Gastroesophageal sphincter (tissue), 4 donors: ENCODE measurements at places on chromosomes 2 and 18. TPM values are rescaled to one million over a fixed set of nuclear protein-coding genes. Genes with fewer than 3 reads are reported as not detected.

The ELOA2 gene
- total RNA-seq: not detected

The PLB1 gene
- total RNA-seq: 14.5 TPM

The DOK6 gene
- 3.4 TPM for total RNA-seq

The MSGN1 gene
- total RNA-seq: not detected

The RGPD3 gene
- 1.1 TPM for total RNA-seq

The ALLC gene
- total RNA-seq: not detected

The TMEM247 gene
- total RNA-seq: not detected

The ANKRD30BL gene
- total RNA-seq: not detected

The CPO gene
- 1.9 TPM for total RNA-seq

The TXNDC2 gene
- total RNA-seq: not detected

The GKN1 gene
- not detected for total RNA-seq

The GNLY gene
- total RNA-seq: not detected

The PAX8 gene
- not detected for total RNA-seq

The IGFBP2 gene
- 449 TPM for total RNA-seq

The DPYSL5 gene
- not detected for total RNA-seq

DNA sequence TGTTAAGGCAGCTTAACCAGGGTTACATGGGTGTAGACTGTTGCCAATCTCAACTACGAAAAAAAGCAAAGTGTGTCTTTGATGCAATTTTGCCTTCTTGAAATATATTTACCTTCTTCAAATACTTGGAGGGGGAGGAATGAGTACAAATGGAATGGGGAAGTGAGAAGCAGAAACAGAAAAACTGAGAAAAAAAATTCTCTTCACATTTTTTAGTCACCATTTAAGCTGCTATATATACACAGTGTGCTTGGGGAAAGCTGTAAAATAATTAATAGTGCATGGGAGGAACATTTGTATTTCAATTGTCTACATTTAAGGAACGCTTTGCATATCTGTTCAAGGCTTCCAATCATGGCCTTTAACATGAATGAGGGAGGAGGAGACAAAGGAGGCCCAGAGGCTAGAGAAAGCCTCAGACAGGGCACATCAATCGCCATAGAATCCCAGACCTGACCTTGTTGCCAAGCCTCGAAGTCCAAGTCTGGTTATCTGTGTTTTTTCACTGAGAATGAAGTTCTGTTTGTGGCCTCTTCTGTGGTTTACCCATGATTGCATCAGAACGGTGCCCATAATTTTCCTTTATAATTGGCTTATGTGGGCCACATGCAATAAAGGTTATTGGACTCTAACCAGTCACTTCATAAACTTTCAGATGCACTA lies 158.6 kb downstream of the PIK3C3 start:
- ATAC-seq: no peak

DNA sequence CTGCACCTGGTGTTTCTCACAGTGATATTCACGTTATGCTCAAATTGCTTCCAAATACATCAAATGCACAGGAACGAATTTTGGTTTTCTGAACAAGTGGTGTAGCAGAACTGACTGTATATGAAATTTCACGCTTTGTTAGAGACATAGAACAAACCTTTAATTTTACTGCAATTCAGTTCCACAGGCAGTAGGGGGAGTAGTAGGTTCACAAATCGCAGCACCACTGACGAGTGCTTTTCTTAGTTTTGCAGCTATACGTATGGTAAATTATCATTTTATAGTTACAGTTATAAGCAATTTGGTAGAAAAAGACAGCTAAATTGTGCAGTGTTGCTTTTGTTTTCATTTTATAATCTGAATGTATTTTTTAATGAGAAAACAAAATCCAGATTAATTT lies 113.3 kb downstream of the KIAA1328 start:
- ATAC-seq: no peak

GRCh38 chr2:160751021-160751420 lies 257.4 kb upstream of the RBMS1 start:
- no peak for ATAC-seq

GRCh38 chr2:234512884-234513669 lies 16.2 kb upstream of the ARL4C start:
- ATAC-seq: no peak

GRCh38 chr18:48095726-48096125 lies 165.3 kb upstream of the SMAD2 start:
- no peak for ATAC-seq

DNA sequence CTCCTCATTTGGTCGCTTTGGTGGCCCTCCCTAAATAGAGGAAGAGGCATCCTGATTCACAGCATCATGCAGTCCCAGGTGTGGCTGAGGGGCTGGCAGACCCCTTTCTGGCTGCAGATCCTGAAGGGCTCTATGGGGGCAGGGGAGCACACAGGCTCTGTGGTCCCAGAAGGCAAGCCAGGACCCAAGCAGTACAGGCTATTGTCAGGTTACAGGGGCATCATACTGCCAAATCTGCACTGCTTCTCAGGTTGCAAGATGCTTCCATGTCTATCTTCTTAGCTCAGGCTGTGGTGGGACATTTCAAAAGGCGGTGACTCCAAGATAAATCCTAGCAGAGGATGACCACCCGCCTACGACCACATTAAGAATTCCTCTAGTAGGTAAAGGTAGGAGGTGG lies 54.3 kb downstream of the TTC32 start:
- ATAC-seq: no peak

- no peak for ATAC-seq
Measured at GRCh38 chr2:230953845-230954244, 28.8 kb upstream of the GPR55 start.

- no peak for ATAC-seq
Measured at GRCh38 chr18:59990121-59990823, 90.5 kb downstream of the PMAIP1 start.

DNA sequence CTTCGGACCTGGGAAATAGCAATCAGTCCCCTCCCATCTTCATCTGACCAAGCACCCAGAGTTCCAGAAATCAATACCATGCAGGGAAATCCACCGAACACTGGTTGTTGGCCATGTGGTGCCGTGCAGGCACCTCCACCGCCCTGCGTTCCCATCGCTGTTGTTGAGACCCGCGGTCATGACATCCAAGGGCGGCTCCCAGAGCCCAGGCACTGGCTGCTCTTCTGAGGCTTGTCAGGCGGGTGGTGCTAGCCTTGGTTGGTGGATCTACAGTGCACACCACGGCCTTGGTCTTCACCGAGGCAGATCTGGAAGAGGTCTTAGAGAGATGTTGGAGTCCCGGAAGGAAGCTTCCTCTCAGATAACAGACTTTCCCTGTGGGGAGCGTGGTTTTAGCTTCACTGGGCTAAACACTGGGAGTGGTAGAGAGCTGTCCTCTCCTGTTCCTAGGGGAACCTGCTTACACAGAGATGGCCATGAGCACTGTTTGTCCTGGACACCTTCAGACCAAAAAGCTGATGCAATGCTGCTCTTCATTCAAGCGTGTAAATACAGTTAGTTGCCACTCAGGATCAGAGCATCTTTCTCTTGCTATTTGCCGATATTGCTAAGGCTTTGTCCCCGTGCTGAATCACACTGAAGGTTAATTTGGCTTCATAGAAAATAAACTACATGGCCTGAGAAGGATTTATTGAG lies 58.3 kb downstream of the SMIM21 start:
- ATAC-seq: no peak

DNA sequence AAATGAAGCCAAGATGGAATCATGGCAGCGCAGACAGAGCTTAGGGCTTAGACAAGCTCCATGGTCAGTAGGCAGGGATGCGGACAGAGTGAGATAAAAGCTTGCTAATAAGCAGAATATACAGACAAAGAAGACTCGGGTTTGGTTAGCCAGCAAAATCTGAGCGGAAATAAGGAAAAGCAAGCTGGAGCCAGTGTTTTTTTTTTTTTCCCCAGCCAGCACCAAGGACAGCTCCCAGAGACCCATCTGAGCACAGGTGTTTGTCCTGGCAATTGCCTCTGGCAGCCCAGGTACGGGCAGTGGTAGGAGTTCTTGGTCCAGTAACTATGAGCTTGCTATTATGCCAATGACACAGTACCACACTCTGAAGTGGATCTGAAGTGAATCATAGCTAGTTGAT lies 187.6 kb downstream of the ADCYAP1 start:
- no peak for ATAC-seq

- ATAC-seq: no peak
Measured at GRCh38 chr2:226409134-226409533, 390.5 kb downstream of the IRS1 start.

DNA sequence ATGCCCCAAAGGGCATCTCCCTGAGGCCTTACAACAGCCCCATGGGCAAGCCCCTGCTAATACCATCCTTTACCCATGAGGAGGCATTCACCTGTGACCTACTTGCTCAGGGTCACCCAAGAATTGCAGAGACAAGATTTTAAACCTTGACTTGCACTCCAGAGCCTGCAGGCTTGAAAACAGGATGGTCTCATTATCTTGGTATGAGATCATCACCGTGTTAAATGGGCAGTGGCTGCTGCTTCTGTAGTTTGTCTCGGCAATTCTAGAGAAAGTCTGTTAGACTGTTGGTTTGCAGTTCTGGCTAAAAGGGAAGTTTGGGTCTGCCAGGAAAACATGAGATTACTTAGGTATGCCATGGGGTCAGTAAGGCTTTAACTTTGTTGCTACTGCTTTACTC lies 698.9 kb downstream of the GALR1 start:
- ATAC-seq: no peak

DNA sequence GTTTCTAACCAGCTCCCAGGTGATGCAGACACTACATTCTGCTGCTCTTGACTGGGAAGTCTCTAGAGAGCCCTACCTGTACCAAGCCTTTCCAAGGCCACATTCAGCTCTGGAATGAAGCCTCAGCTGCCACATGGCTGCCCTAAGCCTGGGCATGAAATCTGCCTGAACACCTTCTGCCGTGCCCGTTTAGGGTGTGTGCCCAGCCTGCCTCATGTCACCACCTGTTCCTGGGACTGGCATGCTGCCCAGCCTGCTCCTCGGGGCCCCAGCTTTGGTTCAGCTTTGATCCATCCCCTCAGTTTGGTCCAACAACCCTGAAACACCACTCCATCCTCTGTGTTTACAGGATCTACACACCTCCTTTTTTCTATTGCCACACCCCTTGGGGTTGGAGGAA lies 210.9 kb downstream of the L3MBTL4 start:
- ATAC-seq: no peak

DNA sequence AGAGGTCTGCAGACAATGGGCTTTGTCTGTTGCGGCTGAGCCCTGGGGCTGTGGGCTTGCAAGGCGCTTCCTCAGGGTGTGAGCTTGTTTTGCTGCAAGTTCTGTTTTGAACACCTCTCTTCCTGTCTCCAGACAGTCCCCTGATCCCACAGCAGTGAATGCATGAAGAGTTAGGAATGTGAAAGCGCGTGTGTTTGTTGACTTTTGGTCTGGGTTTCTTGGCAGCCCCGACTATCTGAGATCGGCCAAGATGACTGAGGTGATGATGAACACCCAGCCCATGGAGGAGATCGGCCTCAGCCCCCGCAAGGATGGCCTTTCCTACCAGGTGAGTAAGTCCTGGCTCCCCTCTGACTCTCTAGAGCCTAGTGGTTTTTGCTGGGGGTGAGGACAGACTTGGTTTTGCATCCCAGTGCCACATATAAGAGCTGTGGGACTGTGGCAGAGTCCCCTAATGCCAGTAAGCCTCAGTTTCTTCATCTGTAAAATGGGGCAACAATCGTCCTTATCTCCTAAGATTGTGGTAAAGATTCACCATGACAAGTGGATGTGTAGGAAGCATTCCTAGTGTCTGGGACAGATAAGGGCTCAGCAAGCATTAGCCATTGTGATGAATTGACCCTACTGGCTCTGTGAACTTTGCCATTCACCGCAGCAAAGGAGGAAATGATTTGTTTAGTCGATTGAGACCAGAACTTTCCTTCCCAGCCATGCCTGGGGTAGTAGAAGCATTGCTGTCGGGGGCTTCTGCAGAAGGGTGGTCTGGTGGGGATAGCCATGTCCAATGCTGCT lies 3.0 kb downstream of the LBH start:
- no peak for ATAC-seq

GRCh38 chr2:205808486-205809121 lies 126.3 kb downstream of the NRP2 start:
- peak; percentile 63 for ATAC-seq

DNA sequence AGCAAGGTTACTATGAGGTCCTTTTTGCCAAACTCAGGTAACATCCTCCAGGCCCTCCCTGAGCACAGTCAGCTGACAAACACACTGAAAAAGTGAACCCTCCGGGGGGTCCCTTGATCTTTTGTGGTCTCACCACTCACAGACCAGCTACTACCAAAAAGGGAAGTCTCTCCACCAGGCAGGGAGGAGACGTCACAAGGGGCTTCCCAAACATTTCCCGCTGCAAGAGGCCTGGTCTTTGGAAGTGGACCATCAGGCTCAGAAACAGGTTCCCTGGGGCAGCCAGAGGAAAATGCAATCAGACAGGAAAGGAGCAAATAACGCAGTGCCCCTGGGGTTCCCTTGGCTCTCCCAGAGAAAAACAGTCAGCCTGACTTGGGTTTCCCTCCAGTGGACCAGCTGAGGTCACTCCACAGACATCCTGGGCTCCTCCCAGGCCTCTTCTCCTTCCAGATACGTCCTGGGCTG lies 38.7 kb upstream of the POMC start:
- ATAC-seq: no peak

- ATAC-seq: no peak
Measured at GRCh38 chr2:240891492-240892340, 4.2 kb downstream of the MAB21L4 start.

DNA sequence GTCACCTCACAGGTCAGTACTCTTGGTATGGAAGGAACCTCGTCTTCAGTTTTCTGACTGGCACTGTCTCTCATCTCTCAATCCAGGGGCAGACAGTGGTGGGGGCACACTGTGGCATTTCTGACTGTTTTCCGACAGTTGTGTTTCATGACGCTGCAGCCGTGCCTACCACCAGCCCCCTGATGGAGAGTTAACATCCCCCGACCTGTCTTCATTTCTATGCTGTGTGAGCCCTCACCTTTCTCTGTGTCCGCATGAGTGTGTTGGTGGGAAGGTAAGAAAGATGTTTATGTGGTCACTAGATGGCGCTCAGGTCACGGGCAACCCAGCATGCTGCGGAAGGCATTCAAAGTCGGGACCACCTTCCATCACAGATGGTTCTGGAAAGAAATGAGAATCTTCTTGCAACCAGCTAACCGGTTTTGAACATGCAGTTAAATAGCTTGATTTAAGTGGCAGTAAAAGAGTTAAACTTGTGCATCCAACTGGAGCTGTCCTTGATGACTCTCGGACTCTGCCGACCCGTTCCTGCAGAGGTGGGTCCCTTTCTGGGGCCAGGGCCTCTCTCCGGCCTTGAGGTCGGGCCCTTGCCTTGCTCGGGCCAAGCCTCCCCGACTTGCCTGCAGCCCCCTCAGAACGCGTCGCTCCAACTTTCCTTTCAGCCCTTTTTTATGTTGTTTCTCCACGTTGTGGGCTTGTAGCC lies 92.4 kb downstream of the DYSF start:
- peak; percentile 57 for ATAC-seq

GRCh38 chr2:144796164-144796563 lies 276.2 kb upstream of the ZEB2 start:
- no peak for ATAC-seq

- no peak for ATAC-seq
Measured at GRCh38 chr2:240429872-240430491, 5.5 kb upstream of the GPC1 start.

GRCh38 chr18:57518533-57518932 lies 68.0 kb downstream of the FECH start:
- no peak for ATAC-seq

- ATAC-seq: no peak
Measured at GRCh38 chr2:219179601-219180465, 1.8 kb downstream of the RETREG2 start.

- no peak for ATAC-seq
Measured at GRCh38 chr2:54290356-54291025, 34.5 kb upstream of the TSPYL6 start.
